Activated CD8-positive, alpha-beta T cell treated with anti-CD3 and anti-CD28 coated beads, Interleukin-2, amount 10 ng/mL, durations not matched to agents 7 days and 5 days (primary cell): ENCODE measurements at places on chromosomes 16 and 17.

DNA sequence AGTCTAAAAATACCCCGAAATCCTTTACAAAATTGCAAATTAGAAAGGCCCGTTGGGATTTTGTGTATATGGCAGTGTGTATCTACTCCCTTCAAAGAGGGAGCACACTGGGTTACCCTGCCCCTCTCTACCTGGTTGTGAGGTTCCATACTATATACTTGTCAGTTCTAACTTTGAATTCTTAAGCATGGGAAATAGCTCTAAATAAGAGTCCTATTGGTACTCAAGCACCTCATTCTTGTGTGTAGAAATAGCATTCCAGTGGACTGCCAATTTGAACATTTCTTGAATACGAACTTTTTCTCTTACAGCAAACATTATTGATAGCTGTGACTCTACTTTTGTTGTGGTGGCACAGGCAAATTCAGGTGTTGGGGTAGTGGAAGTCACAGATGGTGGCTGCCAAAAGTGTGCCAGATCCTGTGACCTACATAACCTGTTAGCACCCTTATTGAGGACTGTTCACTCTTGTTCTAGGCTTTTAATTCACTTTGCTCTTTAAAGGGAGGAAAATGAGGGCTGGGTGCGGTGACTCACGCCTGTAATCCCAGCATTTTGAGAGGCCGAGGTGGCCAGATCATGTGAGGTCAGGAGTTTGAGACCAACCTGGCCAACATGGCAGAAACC lies 16.1 kb downstream of the ESRP2 start:
- peaks cover 51% of the 10 kb centered on the region for H3K36me3 ChIP-seq
- H3K27ac ChIP-seq = peak overlapping the region; percentile 46
- no peak overlapping the region for H3K4me3 ChIP-seq
- no peak for DNase-seq
- no peaks in the 10 kb centered on the region for H3K27me3 ChIP-seq

DNA sequence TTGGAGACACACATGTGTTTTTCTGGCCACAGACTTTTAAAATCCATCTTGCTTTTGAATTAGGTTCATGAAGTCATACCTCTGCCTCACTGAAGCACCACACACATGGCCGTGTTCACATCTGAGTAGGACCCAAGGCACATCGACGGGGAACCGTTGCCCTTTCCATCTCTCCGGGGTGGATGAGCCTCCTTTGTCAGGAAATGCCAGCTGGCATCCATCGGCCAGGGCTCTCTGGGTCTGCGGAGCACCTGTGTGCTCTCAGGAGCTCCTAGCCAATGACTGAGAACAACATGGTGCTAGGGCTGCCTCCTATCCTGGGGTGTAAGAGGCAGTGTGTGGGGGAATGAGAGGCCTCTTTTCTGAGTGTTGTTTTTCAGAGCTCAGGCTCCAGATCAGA lies 24.5 kb upstream of the NKD1 start:
- peaks cover 10% of the 10 kb centered on the region for H3K27me3 ChIP-seq
- H3K4me1 ChIP-seq = no peaks in the 10 kb centered on the region
- no peak overlapping the region for H3K4me3 ChIP-seq
- H3K36me3 ChIP-seq = no peaks in the 10 kb centered on the region
- no peak for DNase-seq

DNA sequence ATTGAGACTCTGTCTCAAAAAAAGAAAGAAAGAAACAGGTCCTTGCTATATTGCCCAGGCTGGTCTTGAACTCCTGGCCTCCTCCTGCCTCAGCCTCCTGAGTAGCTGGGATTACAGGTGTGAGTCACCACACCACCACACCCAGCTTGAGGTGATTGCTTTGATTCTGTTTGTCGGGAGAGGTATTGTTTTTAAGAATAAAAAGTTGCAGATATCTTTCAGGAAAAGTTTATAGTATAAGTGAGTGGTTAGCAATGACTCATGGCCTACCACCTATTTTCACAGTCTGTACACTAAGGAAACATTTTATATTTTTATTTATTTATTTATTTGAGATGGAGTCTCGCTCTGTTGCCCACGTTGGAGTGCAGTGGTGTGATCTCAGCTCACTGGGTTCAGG lies 45.0 kb downstream of the RHOT1 start:
- peaks cover 9% of the 10 kb centered on the region for H3K36me3 ChIP-seq
- H3K27me3 ChIP-seq = no peaks in the 10 kb centered on the region
- no peaks in the 10 kb centered on the region for H3K4me1 ChIP-seq

DNA sequence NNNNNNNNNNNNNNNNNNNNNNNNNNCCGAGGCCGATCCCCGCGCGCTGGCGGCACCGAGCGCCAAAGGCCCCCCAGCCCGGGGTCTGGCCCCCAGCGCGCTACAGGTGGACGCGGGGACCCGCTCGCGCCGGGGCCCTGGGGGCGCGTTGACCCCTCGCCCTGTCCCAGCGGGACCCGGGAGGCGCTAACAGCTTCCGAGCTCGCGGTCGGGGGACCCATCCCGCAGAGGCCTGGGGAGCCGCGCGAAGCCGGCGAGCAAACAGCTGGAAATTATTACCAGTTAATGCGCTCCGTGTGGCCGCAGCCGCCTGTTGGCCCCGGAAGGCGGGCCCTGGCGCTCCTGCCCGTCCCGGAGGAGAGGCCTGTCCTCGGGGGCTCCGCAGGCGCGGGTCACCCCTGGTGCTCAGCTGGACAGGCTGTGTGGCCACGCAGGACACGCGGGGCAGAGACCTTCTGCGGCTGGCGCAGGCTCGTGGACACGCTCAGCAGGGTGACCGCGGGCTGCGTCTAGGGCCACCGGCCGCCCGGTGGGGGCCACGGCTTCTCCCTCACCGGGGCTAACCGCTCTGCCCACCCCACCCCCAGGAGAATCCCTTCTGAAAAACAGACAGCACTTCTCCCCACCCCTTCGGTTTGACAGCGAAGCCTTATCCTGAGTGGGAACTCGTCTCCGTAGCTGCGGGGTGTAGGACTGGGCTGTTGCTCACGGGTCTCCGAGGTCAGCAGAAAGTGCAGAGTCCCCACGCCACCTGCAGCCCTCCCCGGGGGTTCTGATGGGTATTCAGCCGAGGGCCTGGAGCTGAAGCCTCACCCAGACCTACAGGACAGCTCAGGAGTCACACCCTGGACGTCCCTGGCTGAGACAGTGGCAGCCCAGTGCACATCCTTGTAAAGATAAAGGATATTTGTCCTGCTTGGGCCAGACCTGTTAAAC lies 138.7 kb upstream of the RPH3AL start:
- peaks cover 5% of the 10 kb centered on the region for H3K27me3 ChIP-seq
- H3K4me1 ChIP-seq = peaks cover 13% of the 10 kb centered on the region
- peaks cover 8% of the 10 kb centered on the region for H3K36me3 ChIP-seq
- DNase-seq = peak; percentile 39

DNA sequence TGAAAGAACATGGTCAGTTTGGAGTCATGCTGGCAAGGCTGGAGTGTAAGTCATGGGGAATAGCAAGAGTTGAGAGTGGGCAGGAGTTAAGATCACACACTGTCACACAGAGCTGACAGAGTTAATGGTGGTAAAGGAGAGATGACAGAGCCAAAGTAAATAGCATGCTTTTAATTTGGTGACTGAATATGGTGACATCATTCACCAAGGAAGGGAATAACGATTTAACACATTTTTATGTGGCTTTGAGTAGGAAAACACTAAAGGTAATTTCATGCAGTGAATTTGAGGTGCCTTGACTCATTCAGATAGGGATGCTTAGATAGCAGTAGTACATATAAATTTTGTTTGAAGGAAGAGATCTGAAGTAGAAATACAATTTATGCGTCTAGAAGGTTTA lies 42.1 kb downstream of the SYNRG start:
- H3K4me1 ChIP-seq = no peaks in the 10 kb centered on the region
- H3K4me3 ChIP-seq = no peak overlapping the region
- peaks cover 61% of the 10 kb centered on the region for H3K36me3 ChIP-seq
- H3K27ac ChIP-seq = peak overlapping the region; percentile 41
- H3K27me3 ChIP-seq = no peaks in the 10 kb centered on the region

DNA sequence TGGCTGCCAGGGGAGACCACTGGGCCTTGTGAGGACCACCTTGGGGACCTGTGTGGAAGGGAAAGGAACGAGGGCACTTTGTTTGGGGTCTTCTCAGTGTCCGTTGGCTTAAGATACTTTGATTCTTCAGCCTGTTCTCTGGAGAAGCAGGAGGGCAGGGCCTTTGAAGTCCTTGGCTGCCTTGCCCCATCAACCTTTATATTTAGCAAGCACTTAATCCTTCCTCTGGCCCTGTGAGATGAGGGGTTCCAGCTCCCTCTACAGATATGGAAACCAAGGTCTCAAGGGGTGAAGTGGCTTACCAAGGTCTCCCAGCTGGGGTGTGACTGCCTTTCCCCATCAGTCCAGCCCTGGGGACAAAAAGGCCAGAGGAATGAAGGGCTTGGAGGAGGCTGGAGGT lies 28.5 kb downstream of the TTYH2 start:
- no peak overlapping the region for H3K27ac ChIP-seq
- H3K27me3 ChIP-seq = no peaks in the 10 kb centered on the region
- DNase-seq = no peak
- H3K4me3 ChIP-seq = no peak overlapping the region
- no peaks in the 10 kb centered on the region for H3K36me3 ChIP-seq

DNA sequence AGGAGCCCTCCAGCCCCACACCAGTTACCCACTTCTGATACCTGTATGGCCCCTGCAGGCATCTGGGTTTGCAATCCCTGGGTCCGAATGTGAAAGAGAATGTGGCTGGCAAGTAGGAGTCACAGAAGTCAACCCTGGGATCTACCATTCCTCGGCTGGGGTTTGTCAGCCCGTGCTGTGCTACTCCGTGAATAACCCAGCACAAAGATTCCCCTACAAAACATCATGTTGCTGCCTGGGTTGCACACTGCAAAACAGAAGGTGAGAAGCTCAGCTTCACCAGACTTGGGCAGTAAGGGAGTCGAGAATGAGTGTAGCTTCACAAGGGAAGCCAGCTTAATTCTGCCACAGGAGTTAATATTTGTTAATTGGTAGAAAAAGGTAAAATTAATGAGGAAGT lies 137.1 kb downstream of the ZFHX3 start:
- H3K4me1 ChIP-seq = peaks cover 9% of the 10 kb centered on the region
- no peak for DNase-seq
- no peaks in the 10 kb centered on the region for H3K36me3 ChIP-seq
- H3K4me3 ChIP-seq = no peak overlapping the region

GRCh38 chr17:16489431-16489830 lies 2.6 kb downstream of the LRRC75A start:
- no peak overlapping the region for H3K4me3 ChIP-seq
- H3K36me3 ChIP-seq = no peaks in the 10 kb centered on the region
- peaks cover 6% of the 10 kb centered on the region for H3K4me1 ChIP-seq
- no peak overlapping the region for H3K27ac ChIP-seq

DNA sequence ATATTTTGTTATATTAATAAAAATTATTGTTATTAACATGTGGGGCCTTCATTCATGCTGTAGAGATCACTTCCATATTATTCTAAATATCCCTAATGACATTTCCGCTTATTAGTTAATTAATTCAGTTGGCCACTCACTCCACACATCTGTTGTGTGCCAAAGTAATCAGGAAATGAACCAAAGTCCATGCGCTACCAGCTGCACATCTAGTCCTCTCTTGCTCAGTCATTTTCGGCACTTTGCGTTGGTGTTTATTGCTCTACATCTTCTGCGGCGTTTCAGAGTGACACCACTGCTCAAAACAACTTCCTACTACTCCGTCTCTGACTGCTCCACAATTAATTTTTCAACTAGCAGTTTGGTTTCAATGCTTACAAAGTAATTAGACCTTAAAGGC lies 101.4 kb upstream of the ZFHX3 start:
- DNase-seq = no peak
- H3K4me1 ChIP-seq = no peaks in the 10 kb centered on the region
- no peaks in the 10 kb centered on the region for H3K36me3 ChIP-seq
- no peak overlapping the region for H3K27ac ChIP-seq

DNA sequence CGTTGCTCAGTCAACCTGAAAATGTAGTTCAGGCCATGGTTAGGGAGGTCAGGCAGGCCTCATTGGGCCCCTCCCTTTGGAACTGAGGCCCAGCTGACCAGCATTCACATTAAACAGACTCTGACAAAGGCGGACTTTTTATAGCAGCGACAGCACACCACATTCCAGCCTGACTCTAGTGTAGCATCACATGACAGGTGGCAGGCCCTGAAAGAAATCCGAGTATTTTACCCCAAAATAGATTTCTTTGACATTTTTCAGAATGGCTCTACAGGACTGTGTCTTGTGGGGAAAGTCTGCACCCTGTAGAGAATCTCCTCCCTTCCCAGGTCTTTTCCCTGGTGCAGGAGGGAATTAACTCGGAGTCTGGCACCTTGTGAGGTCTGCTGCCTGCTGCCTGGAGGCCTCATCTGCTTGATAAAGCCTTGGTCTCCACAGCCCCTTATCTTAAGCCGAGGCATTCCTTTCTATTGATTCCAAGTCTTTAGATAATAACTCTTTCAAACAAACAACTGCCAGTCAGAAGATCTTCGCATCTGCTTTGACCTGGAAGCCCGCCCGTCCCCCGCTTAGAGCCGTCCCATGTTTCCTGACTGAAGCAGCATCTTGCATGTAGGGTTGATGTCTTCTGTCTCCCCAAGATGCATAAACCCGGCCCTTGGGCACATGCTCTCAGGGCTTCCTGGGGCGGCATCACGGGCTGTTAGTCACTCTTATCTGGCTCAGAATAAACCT lies 44.0 kb upstream of the CAPN15 start:
- no peak for DNase-seq
- no peak overlapping the region for H3K27ac ChIP-seq

GRCh38 chr16:13569986-13570385 lies 350.0 kb upstream of the ERCC4 start:
- H3K4me3 ChIP-seq = no peak overlapping the region
- no peak for DNase-seq

GRCh38 chr16:361341-361871 lies 8.9 kb upstream of the AXIN1 start:
- no peaks in the 10 kb centered on the region for H3K36me3 ChIP-seq
- H3K27me3 ChIP-seq = no peaks in the 10 kb centered on the region
- peaks cover 6% of the 10 kb centered on the region for H3K4me1 ChIP-seq
- no peak overlapping the region for H3K27ac ChIP-seq
- no peak overlapping the region for H3K4me3 ChIP-seq

GRCh38 chr16:68499006-68499405 lies 40.1 kb upstream of the ZFP90 start:
- peaks cover 3% of the 10 kb centered on the region for H3K27me3 ChIP-seq
- no peak overlapping the region for H3K27ac ChIP-seq
- H3K36me3 ChIP-seq = no peaks in the 10 kb centered on the region
- no peak for DNase-seq
- H3K4me1 ChIP-seq = peaks cover 4% of the 10 kb centered on the region

DNA sequence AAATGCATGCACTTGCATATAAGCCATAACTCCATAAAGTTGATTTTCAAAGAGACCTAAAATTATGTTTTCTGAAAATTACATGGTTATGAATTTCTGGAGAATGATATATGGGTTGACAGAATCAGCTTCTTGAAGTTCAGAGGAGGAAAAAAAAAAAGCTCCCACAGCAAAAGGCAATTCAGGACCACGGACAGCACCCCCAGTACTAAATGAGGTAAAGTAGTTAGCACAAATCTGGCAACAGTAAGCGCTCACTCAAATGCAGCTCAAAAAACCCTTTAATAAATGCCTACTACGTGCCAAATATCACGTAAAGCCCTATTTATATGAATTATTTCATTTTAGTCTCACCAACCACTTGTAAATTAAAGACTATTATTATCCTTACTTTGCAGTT lies 135.2 kb downstream of the SHISA9 start:
- H3K27ac ChIP-seq = no peak overlapping the region
- no peaks in the 10 kb centered on the region for H3K4me1 ChIP-seq
- no peak overlapping the region for H3K4me3 ChIP-seq
- H3K27me3 ChIP-seq = no peaks in the 10 kb centered on the region
